Gastroesophageal sphincter (tissue), 4 donors: ENCODE measurements at places on chromosomes 3 and 15. TPM values are rescaled to one million over a fixed set of nuclear protein-coding genes. Genes with fewer than 3 reads are reported as not detected.

CX3CR1 gene
- 0.31 TPM for total RNA-seq

ZDHHC23 gene
- 4.4 TPM for total RNA-seq

MCF2L2 gene
- 2.2 TPM for total RNA-seq

CCRL2 gene
- total RNA-seq = 15.8 TPM

SEMA7A gene
- total RNA-seq = 2.5 TPM

NEK10 gene
- total RNA-seq = 2.0 TPM

AGTR1 gene
- 18.5 TPM for total RNA-seq

WDR49 gene
- total RNA-seq = 6.2 TPM

IL16 gene
- total RNA-seq = 35.2 TPM

HLTF gene
- 18.3 TPM for total RNA-seq

TUSC7 gene
- not detected for total RNA-seq

TEX55 gene
- not detected for total RNA-seq

CAPN3 gene
- total RNA-seq = 2.6 TPM

THSD4 gene
- 28.5 TPM for total RNA-seq

STARD9 gene
- 15.5 TPM for total RNA-seq

SKOR1 gene
- 1.1 TPM for total RNA-seq

BCL2A1 gene
- 0.62 TPM for total RNA-seq

IL17RD gene
- total RNA-seq = 15.9 TPM

SCN11A gene
- total RNA-seq = 0.15 TPM

TMEM87A gene
- 49.7 TPM for total RNA-seq

GPR160 gene
- 0.81 TPM for total RNA-seq

SOX14 gene
- not detected for total RNA-seq

SLC2A2 gene
- not detected for total RNA-seq

LDHAL6B gene
- not detected for total RNA-seq

LEO1 gene
- total RNA-seq = 12.4 TPM

LYZL4 gene
- total RNA-seq = not detected

CYP1A2 gene
- total RNA-seq = not detected

RPL29 gene
- 1,339 TPM for total RNA-seq

IMPG2 gene
- total RNA-seq = 0.62 TPM

DMXL2 gene
- 17.5 TPM for total RNA-seq

DNAH1 gene
- total RNA-seq = 6.5 TPM

GALNT15 gene
- 114 TPM for total RNA-seq

CCR4 gene
- not detected for total RNA-seq

SNRPN gene
- 155 TPM for total RNA-seq

CCK gene
- total RNA-seq = 2.5 TPM

MYLK gene
- 2,522 TPM for total RNA-seq

BTLA gene
- not detected for total RNA-seq

RASL12 gene
- total RNA-seq = 244 TPM

FYCO1 gene
- 66.8 TPM for total RNA-seq

SH2D7 gene
- not detected for total RNA-seq

ASB14 gene
- total RNA-seq = not detected

COL8A1 gene
- total RNA-seq = 136 TPM

GOLGA8S gene
- total RNA-seq = 0.15 TPM

AMIGO3 gene
- not detected for total RNA-seq

SLCO2A1 gene
- total RNA-seq = 7.8 TPM

GTPBP8 gene
- 7.8 TPM for total RNA-seq

ONECUT1 gene
- total RNA-seq = not detected

TIGIT gene
- 0.08 TPM for total RNA-seq
